Adrenal gland (tissue), 19 donors: ENCODE measurements at places on chromosomes 16 and 17. TPM values are rescaled to one million over a fixed set of nuclear protein-coding genes. Genes with fewer than 3 reads are reported as not detected.

GRIN2A gene
- 0.41 TPM for total RNA-seq

OTOA gene
- 15.7 TPM for total RNA-seq

SLC9A5 gene
- 2.1 TPM for total RNA-seq

SARM1 gene
- 24.9 TPM for total RNA-seq

GRCh38 chr17:67569015-67569451, 148.7 kb upstream of the NOL11 start:
- H3K27me3 ChIP-seq, result no peaks in the 10 kb centered on the region
- H3K4me1 ChIP-seq, result peaks cover 13% of the 10 kb centered on the region
- DNase-seq, result no peak
- no peak overlapping the region for H3K27ac ChIP-seq
- no peak overlapping the region for H3K4me3 ChIP-seq

GRCh38 chr16:49883076-49884014, 27.4 kb upstream of the ZNF423 start:
- no peak overlapping the region for H3K4me3 ChIP-seq
- no peak for DNase-seq
- H3K27me3 ChIP-seq, result no peaks in the 10 kb centered on the region

DNA sequence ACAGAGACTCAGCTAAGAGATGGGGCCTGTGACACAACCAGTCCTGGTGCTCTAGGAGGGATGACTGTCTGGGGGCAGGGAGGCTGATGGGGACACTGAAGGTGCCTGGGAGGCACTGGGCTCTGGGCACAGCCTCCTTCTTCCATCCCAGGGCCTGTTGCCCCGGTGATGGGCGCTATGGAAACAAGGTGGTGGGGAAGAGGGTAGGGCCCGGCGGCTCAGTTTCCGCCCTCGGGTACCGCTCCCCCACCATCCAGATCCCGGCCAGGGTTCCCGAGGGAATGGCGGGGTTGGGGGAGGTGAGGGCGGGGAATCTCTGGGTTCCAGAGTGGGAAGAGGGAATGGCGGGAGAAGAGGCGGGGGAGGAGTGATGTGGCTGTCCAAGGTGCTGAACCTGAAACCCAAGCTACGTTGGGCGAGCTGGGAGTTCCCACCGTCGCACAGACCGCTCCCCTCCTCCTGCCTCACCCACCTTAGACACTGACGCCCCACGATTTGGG, 981 bp downstream of the KCNH4 start:
- peak; percentile 61 for DNase-seq
- no peak overlapping the region for H3K4me3 ChIP-seq
- no peaks in the 10 kb centered on the region for H3K27me3 ChIP-seq

DNA sequence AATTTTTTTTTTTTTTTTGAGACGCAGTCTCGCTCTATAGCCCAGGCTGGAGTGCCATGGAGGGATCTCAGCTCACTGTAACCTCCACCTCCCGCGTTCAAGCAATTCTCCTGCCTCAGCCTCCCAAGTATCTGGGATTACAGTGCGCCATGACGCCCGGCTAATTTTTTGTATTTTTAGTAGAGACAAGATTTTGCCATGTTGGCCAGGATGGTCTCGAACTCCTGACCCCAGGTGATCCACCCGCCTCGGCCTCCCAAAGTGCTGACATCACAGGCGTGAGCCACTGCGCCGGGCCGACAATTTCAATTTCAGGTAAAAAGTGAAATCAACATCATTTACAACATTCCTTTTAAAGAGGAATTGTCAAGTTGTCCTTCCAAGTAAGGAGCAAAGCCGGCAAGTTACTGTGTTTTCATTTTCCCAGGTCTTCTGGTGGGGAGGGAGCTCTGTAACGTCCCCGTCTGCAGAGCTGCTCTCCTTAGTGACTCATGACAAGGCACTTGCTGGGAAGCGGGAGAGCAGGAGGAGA, 873 bp downstream of the NPLOC4 start:
- peak overlapping the region; percentile 92 for H3K27ac ChIP-seq
- peaks cover 10% of the 10 kb centered on the region for H3K4me1 ChIP-seq
- peak; percentile 68 for DNase-seq
- H3K36me3 ChIP-seq, result no peaks in the 10 kb centered on the region
- H3K27me3 ChIP-seq, result no peaks in the 10 kb centered on the region
